ENCODE measurements at places on chromosomes 6 and 20.

GRCh38 chr20:3786665-3787323, at the start of gene CENPB:
Gene CENPB (minus strand): TSS chr20:3786740. CDS start chr20:3786483, 257 bp downstream.
- peak; percentile 85 for DNase-seq

DNA sequence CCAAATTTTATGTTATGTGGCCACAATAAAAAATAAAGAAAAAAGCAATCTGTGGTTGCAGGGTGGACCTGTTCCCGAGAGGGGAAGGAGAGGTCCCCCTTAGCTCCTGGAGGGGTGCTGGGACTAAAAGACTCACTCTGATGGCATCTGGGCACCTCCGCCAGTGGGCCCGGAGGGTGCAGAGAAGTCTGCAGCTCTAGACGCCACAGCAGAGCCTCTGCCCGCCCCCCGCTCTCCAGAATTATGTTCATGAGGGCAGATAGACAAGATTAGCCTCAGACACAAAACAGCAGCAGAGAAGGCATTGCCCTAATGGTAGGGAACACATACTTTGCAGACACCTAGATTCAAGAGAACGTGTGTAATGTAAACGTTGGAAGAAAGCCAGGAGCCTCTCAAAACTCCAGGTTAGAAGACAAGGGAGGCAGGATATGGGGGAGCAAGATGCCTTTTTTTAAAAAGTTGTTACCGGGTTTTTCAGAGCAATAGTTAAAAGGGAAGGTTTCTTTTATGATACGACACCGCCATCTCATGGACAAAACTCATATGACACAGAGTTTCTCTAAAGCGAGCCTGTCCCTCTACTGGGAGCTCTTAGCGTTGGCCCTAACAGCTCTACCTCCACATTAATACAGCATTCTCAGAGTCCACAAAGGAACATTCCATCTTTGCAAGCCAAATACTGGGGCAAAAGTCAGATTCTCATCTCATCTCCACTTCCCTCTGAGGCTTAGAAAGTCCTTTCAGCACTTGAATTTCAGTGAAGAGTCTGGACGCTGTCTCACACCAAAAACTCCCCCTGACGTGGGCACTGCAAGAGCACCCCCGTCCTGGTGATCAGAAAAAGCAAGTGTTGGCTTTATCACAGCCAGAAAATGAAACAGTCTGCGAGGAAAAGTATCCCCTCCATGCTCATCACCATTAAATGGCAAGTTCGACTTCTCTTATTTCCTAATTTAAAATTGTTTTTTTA, 47.2 kb downstream of the FOXF2 start:
- DNase-seq, result peak; percentile 80

GRCh38 chr6:73969971-73970970, 274.3 kb downstream of the CD109 start:
- peak; percentile 60 for DNase-seq

DNA sequence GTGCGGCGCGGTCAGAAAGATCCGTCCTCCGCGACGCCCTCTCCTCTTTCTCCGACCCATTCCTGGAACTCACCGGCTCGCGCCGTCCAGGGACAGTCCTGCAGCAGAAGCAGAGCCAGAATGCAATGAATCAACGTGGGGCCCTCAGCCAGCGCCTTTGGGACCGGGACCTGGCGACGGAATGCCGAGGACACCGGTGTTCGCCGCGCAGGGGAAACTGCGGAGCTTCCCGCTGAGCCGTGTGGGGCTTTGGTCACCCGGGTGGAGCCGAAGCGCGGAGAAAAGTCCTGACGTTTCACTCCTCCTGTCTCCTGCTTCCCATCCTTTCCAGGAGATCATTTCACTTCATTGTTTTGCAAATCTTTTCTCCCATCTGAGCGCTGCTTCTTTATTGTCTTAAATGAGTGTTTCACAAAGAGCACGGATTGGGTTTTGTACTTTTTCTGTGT, 26.5 kb downstream of the ULBP1 start:
- DNase-seq, result no peak

- peak; percentile 3 for DNase-seq
Measured at GRCh38 chr6:95325916-95326315, 251.4 kb upstream of the MANEA start.

DNA sequence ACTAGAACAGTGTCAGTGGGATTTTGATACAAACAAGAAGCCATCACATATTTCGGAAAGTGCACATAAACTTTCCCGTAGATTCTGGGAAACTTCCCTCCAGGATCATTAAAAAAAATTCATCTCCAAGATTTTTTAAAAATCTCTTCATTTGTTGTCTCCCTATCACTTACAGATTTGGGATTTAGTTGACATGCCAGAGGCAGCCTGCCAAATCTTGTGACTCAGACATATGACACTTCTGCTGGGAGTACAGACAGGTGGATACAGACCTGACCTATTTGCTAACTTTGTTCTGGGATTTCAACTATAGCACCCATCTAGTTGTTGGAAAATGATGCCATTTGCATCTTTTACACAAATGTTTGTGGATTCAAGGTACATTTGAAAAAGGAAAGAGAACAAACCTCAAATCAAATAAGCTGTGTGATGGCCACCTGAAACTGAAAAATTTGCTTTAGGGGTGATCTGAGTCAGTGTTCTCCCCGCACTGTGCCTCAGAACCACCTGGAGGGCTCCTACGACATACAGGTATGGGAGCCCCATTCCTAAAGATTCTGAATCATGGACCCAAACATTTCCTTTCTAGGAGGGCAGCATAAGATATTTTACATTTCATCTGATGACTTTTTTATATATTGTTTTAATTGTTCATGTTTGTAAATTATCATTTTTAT, 21.9 kb upstream of the CD2AP start:
- peak; percentile 54 for DNase-seq

- peak; percentile 86 for DNase-seq
Measured at GRCh38 chr6:28789553-28790083, 134.2 kb downstream of the TRIM27 start.

DNA sequence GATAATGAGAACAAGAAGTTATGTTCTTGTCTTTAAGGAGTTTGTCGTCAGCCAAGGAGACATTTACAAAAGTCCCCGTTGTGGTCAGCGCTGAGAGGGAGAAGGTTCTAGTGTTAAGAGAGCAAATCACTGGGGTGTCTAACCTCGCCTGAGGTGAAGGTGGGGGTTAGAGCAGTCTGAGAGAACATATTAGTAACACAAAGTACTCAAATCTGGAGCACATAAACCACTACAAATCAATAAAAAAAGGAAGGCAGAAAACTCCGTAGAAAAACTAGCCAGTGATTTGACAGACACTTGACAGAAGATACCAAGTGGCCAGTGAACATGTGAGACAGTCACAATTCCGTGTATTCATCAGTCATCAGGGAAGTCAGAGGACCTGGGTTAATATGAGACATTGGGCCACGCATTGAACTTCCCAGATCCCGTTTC, 45.4 kb downstream of the CDS2 start:
- no peak for DNase-seq

DNA sequence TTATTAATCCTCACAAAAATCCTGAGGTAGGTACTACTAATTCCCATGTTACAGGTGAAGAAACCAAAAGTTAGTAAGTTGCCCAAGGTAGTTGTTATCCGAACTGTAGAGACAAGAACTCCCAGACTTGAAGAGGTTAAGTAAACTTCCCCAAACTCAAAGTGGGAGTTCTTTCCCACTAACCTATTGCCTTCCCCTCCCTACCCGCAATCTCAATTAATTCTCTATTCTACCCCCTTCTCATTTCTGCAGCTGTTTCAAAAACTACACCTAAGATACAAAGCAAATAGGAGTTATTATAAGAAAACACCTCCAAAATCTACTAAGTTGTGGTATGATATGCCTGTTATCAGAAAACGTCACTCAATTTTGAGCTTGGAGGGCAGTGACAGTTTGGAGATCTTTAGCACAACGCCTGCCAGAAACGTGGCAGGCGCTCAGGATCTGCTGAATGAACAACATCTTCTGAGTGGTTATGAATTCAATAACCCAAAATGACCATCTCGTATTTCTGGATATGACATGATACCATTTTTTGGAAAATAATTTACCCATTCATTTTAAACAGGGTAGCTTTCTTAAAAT, 7.1 kb downstream of the CSNK2A1 start:
- DNase-seq, result no peak

- no peak for DNase-seq
Measured at GRCh38 chr6:18436341-18436740, 49.2 kb downstream of the RNF144B start.

DNA sequence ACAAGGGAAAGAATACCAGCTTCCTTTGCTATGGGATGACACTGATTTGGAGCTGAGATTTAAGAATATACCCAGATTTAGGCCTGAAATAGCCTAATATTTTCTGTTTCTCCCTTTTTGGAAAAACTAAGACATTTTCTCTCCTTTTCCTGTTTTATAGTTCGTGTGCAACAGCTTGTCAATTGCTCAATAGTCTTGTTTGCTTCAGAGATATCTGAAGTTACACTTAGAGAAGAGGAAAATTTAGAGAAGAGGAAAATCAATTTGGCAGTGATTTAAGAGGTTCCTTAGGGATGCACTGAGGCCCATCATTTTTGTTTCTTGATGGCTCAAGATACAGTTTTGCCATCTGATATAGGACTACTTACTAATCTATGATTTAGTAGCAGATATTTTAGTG, 398.6 kb downstream of the RFPL4B start:
- no peak for DNase-seq

- no peak for DNase-seq
Measured at GRCh38 chr20:25063981-25064380, 6.0 kb upstream of the ACSS1 start.

DNA sequence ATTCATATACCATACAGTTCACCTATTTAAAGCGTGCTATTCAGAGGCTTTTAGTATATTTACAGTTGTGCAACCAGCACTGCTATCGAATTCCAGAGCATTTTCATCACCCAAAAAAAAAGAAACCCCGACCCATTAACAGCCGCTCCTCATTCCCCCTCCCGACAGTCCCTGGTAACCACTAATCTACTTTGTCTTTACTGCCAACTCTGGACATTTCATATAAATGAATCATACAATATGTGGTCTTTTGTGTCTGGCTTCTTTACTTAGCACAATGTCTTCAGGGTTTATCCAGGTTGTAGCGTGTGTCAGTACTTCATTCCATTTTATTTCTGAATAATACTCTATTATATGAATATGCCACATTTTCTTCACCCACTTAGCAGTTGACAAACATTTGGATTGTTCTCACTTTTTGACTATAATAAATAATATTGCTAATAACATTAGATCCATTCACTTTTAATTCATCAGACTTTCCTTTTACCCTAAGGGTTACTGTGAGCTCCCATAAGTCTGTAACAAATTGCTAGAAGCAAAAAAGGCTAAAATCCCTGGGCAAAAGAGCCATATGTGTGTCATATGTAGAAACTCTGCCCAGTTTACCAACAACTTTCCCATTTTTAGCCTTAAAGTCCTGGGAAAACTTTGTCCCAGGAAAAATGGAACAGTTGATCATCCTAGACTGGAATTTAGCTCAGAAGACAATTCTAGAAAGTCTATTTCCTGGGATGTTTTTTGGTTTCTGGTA, 23.2 kb upstream of the ROS1 start:
- DNase-seq, result peak; percentile 94

GRCh38 chr6:160899671-160900430, 91.7 kb upstream of the MAP3K4 start:
- no peak for DNase-seq

GRCh38 chr6:141288947-141289346, 843.8 kb upstream of the GJE1 start:
- DNase-seq, result no peak

DNA sequence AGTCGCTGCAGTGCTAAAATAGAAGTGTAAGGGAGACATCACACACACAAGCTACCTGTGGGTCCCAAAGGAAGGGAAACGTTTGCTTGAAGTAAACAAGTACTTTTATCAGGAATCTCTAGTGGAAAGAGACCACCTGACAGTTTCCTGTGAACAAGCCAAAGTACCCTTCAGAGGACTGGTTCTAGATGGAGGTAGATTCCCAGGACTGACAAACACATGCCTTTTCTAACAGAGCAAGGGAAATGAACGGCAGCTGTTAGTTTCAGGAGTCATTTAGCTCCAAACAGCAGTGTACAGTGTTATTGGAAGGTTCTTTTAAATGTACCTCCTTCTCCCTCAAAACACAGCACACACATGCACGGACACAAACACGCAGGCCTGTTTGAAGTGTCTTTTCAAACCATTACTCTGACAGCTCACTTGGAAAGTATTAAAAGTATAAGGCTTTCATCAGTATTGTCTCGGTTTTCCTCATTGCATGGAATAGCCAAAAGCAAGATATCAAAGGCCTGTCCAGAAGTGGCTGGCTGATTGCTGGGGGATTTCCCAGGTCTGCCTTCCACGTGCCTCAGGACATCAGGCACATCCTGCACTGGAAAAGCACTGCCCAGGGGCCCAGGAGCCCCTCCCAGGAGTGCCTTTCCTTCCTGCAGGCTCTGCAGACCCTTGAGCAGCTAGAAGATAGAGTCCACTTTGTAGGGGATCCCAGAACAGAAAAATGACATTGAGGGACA, 393.2 kb upstream of the SOX4 start:
- no peak for DNase-seq

GRCh38 chr6:106783640-106784566, 154.5 kb downstream of the QRSL1 start:
- peak; percentile 77 for DNase-seq

DNA sequence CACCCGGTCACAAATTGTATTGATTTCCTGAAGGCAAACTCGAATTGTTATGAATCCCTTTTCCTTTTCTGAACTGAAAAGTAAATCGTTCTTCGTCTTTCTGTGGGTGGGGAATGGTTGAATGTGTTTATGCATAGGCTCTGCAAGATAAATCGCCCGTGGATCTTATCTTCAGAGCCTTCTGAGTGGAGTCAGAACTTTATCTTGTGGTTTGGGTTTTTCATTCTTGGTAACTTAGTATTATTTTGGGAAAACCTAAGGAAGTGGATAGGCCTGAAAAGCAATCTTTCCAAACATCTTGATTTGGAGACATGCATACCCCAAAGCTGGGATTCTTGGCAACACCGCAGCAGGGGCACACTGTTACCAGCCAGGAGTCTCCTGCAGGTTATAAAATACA, 122.4 kb downstream of the MAP3K7 start:
- DNase-seq, result no peak

- DNase-seq, result peak; percentile 65
Measured at GRCh38 chr6:101396548-101397173, 3.2 kb downstream of the GRIK2 start.

DNA sequence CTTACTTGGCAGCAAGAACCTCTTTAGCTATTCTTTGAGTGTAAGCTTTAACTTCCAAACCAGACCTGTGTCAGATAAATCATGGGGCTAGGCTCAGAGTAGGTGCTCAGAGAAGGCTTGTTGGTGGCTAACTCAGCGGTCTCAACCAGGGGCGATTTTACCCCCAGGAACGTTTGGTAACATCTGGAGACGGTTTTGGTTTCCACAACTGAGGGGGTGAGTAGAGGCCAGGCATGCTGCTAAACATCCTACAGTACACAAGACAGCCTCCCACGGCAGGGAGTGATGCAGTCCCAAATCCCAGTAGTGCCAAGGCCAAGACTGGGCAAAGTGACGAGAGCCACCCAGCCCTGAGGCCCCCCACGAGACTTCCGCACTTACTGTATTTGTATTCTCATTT, 59.2 kb downstream of the RAB44 start:
- DNase-seq, result no peak

- no peak for DNase-seq
Measured at GRCh38 chr6:148738946-148739821, 7.6 kb upstream of the UST start.

- DNase-seq, result no peak
Measured at GRCh38 chr6:43850314-43851203, 80.5 kb downstream of the VEGFA start.

GRCh38 chr6:92582211-92582610, 837.1 kb downstream of the EPHA7 start:
- DNase-seq, result no peak

Measured in M059J (cell line).